ENCODE measurements at places on chromosomes 1 and 21.
A peak's percentile ranks its signal among the peaks of the same experiment; 100 is the strongest.

- no peak for DNase-seq
These were observed 421.9 kb upstream of the ADAMTS5 start for GRCh38 chr21:27388825-27389224.

DNA sequence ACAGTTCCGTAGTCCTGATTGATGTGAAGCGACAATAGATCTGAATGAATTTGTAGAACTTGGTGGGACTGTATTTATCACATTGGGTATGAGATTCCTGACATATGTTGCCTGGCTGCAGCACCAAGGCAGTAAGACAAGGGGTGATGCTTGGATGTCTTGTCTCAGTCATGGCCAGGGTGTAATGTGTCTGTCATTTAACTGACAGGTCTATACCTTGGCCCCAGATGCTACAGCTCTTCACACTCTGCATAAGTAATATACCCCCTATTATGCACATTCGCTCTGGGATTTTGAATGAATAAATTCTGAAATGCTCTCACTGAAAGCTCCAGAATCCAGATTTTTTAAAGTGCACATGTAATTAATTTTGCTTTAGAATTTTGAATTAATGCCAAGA is 47.3 kb downstream of the NTNG1 start:
- no peak for DNase-seq

- no peak for DNase-seq
These were observed 6.4 kb downstream of the DMRTA2 start for GRCh38 chr1:50416553-50417453.

- no peak for DNase-seq
These were observed 60.3 kb downstream of the FAAP20 start for GRCh38 chr1:2134266-2134620.

GRCh38 chr1:160256396-160257046 is 5.8 kb downstream of the DCAF8 start:
- DNase-seq, result no peak

- DNase-seq, result peak; percentile 59
These were observed 81.7 kb upstream of the ZNF648 start for GRCh38 chr1:182143154-182143657.

DNA sequence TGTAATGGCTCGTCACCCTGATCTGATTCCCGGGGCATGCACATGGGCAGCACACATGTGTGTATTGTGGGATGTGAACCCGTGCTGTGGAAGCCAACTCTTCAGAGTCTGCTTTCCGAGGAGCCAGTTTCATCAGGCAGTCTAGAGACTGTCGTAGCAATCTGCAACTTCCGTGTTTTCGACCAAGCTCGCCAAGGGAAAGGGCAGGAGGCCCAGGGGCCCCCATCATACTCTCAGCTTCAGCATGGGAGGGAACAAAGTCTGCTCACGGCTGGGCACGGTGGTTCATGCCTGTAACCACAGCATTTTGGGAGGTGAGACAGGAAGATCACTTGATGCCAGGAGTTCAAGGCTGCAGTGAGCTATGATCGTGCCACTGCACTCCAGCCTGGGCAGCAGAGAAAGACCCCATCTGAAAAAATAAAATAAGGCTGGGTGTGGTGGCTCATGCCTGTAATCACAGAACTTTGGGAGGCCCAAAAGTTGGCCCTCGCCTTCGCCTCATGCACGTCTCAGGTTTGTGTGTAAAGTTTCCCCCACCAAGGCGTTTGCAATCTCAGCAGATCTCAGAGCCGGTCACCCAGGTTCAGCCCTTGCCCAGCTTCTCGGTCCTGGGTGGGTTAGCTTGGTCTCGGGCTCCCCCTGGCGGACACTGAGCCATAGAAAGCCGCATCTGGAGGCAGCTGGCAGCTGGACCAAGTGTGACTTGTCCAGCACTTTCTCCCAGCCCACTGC is 48.5 kb upstream of the SLC25A33 start:
- DNase-seq, result peak; percentile 47

DNA sequence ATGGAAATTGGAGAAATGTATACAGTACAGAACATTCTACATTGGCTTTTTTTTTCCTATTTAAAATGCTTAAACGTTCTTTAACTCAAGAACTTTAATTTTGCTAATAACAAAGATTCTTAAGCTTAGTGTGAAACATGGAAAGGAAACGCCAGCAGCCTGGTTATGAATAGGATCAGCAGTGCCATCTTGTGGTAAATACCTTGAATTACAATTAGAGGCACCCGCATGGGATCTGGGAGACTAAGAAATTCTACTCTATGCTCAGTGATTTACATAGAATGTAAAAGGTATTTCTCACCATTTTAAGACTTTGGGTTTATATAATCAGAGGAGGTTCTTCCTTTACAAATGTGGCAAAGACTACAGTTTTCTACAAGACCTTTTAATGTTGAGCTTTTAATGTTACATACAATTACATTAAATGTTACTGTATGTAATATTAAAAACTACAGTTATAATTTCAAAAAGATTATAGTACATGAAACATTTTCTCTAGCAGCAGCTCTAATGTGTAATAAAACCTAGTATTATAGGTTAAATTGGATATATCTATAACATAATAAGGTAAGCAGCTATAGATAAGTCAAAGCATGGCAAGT is 32.1 kb upstream of the APOBEC4 start:
- DNase-seq, result no peak

GRCh38 chr1:85933961-85934360 is 222.6 kb downstream of the COL24A1 start:
- no peak for DNase-seq

GRCh38 chr1:225412803-225413351 is 15.0 kb downstream of the LBR start:
- DNase-seq, result no peak

GRCh38 chr1:203173566-203173965 is 2.1 kb downstream of the MYBPH start:
- no peak for DNase-seq

DNA sequence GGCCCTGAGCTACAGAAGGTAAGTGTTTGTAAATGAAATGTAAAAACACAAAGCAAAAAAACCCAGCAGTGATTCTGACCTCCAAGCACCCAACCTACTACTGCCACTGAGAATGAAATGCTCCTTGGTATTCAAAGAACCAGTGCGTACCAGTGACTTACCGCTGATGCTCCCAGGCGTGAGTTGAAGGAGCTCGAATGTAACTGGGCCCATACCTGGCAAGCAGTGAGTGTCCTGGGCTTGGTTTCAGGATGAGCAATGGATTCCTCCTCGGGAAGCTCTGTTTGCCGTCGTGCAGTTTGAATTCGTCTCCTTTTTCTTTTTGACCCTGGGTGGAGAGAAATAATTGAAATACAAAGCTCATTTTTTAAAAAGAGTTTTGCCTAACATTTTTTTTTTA is 121.9 kb downstream of the ATG4C start:
- DNase-seq, result no peak

DNA sequence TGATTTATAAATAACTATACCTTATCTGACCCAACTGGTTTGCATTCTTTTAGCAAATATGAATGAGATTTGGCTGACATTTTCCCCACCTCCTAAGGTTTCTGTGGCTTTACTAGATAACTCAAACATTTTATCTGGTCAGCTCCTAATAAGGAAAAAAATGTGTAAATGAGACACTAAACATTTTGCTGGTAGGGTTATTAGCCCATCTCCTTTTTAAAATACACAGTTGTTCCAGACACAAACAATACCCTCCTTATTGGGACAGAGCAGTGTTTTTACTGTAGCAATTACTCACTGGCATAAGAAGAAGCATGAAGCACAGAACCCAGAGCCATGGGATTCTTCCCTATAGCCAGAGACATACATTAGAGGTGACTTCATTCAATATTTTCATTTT is 53.8 kb upstream of the NUF2 start:
- DNase-seq, result no peak

- no peak for DNase-seq
These were observed 16.2 kb upstream of the DAB1 start for GRCh38 chr1:57440096-57440495.

- no peak for DNase-seq
These were observed 102.3 kb downstream of the PDE4B start for GRCh38 chr1:65894738-65895605.

- DNase-seq, result no peak
These were observed 8.6 kb upstream of the ACTN2 start for GRCh38 chr1:236677641-236678235.

DNA sequence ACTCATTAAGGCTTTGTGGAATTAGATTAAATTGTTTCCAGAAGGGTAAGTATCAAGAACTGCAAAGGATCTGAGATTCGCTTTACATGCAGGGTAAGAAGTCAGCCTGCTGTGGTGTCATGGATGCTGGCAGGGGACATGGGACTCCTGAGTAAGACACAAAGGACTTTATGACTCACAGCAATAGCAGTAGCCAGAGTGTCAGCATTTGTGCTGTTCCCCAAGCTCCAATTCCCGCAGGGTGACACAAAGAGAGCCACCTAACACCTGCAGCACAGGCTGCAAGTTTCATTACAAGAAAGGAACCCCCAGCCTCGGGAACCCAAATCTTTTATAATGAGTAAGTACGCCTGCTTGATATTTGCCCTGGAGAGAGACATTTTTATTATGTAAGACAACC is 298.1 kb upstream of the POU3F1 start:
- DNase-seq, result no peak

- no peak for DNase-seq
These were observed 202.1 kb downstream of the NCAM2 start for GRCh38 chr21:21200103-21200938.

All from T-helper 22 cell (primary cell).